ENCODE measurements at places on chromosomes 1 and 21.

- peak; percentile 71 for DNase-seq
Observed at GRCh38 chr1:203512848-203513584, 19.1 kb downstream of the OPTC start.

DNA sequence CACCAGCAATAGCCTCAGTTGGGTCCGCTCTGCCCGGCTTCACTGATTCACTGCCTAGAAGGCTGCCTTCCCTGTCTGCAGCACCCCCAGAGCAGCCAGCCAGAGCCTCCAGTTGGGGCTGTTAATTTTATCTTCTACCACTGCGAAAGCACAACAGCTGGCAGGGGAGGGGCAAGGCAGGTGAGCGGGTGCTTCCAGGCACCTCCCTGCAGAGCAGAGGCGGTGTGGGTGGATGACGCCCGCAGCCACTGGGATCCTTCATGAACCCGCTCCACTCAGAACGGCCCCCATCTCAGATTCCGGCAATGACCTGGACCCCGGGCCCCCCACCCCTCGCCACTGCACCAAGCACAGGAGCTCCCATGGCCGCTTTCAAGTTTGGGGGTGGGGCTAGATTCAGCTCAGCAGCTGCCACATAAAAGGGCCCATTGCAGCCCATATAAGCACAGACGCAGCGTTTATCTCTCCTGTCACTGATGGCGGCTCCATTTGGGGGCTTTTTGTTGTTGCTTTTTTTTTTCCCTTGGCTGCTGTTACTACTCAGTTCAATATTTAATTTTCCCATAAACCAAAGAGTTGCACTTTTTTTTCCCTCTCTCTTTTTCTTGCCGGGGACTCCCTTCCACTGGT, 128.0 kb upstream of the KLHDC7A start:
- DNase-seq, result no peak

DNA sequence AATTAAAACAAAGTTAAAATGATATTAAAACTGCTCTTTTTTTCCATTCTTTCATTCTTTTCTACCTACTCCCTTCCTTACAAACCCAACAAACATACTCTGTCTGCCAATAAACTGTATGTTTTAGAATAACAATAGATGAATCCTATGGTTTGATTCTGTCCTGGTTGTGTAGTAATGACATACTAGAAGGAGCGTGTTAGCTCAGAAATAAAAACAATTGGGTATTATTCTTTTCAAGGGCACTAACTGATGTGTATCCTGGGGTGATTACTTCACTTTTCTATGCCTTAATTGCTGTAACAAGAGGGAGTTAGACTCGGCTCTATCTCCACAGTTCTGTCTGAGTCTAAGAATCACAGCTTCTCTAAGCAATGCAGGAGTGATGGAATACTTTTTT, 194.4 kb downstream of the GIPC2 start:
- DNase-seq, result no peak

GRCh38 chr1:80066060-80066459, 1059.5 kb upstream of the ADGRL4 start:
- DNase-seq, result no peak

GRCh38 chr1:208303743-208304712, 59.8 kb upstream of the PLXNA2 start:
- no peak for DNase-seq

DNA sequence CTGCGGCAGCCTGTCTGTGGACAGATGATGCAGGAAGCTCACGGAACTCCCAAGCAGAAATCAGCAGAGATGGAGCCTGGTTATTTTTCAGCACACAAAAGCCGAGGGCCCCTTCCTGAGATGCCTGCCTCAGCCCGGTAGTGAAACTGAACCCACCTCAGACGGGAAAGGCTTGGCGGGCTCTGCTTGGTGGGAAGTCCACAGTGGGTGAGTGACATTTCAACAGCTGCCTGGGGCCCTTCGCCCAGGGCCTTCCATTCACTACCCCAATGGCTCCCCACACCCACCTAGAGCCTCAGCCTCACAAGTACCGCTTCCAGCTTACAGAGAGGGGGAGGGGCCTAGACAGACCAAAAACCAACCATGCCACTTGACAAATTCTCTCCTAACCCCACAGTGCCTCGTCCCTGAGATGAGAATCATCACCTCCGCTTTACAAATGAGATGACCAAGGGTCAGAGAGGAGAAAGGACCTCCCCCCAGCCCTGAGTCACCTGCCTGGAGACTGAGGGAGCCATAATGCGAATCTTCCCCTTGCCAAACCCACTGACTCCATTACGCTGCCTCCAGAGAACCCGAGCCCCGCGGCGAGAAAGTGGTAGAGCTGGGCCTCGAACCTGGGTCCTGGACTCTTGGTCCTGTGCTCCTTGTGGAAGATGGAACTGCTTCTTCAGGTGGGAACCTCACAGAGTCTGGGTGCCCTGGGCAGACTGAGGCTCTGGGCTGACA, 3.4 kb upstream of the ECE1 start:
- peak; percentile 74 for DNase-seq

- DNase-seq, result no peak
Observed at GRCh38 chr1:47529520-47530098, 91.8 kb downstream of the FOXD2 start.

DNA sequence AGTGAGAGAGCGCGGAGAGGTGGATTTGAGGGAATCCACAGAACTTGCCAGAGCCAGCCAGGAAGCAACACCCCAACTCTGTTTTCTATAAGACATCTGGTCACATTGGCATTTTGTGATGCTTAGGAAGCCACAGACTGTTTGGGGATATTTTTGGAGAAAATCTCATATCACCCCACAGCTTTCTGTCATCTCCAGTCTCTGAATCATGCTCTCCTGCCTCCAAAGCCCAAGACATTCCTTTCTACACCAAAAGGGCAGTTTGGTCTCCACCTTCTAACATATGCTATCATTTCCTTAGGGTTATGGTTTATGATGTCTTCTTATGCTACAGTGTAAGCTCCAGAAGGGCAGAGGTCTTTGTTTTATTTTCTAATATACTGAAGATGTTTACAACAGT, 14.4 kb upstream of the BCL10 start:
- no peak for DNase-seq

GRCh38 chr1:155999964-156000363, 20.8 kb downstream of the SSR2 start:
- no peak for DNase-seq

DNA sequence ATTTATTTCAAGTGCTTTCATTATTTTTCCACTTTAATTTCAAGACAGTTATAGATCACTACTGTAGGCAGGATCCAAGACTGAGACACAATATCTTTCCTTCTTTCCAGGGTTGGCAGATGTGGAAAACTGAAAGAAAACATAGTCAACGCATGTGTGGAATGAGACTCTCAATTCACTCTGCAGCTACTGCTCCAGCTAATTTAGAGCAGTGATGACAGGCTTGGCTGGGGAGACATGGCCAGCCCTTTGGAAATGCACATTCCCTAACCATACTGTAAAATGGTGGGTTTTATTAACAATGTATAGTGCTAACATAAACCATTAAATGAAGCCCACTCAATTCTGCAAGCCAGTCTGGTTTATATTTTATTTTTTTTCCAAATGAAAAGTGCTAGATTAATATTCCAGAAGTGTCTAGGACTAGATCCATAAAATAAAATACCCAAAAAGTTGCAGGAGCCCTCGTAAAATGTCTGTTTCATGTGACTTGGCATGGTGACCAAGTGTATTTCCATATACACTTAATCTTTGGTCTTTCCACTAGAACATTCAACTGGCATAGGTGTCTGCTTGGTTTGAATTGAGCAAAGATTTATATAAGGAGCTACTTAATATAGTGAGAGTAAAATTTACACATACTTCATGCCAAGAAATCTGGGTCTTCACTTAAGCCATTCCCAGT, 32.9 kb downstream of the COL11A1 start:
- no peak for DNase-seq

DNA sequence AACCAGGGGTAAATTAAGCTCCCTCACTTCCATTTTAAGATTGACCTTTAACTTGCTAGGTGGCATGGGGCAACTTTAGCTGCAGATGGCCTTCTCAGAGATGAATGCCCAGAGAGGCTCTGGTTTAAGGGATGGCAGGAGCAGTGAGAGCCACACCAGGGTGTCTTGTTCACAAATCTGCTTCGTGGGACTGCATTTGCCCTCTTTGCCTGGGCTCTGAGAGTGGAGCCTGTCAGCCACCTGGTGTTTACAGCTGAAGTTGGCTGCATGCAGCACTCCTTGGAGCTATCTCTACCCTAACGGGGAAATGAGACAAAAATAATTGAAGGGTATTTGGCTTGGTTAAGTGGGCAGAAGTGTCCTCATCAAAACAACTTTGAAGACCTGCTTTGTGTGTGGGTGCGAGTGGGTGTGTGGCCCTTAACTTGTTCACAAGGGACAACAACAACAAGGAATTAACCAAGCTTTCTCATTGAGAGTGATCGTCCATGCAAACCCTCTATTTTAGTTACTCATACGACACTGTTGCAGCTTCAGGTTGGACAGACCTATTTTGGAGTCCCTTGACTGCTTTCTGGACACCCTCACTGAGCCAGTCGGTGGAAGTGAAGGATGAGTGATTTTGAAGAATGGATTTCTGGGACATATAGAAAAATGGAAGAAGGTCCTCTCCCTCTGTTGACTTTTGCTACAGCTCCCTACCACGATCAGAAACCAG, 29.8 kb downstream of the PGM1 start:
- no peak for DNase-seq

- DNase-seq, result no peak
Observed at GRCh38 chr21:45353200-45353599, 51.8 kb upstream of the COL18A1 start.

GRCh38 chr1:230197644-230198567, 130.9 kb downstream of the GALNT2 start:
- no peak for DNase-seq

- no peak for DNase-seq
Observed at GRCh38 chr1:171426645-171427044, 58.7 kb upstream of the PRRC2C start.

GRCh38 chr1:44512313-44512885, 107.3 kb downstream of the RNF220 start:
- no peak for DNase-seq

- DNase-seq, result no peak
Observed at GRCh38 chr1:200629876-200630514, 9.4 kb upstream of the KIF14 start.

- DNase-seq, result no peak
Observed at GRCh38 chr1:105872817-105873216, 1183.7 kb upstream of the PRMT6 start.

DNA sequence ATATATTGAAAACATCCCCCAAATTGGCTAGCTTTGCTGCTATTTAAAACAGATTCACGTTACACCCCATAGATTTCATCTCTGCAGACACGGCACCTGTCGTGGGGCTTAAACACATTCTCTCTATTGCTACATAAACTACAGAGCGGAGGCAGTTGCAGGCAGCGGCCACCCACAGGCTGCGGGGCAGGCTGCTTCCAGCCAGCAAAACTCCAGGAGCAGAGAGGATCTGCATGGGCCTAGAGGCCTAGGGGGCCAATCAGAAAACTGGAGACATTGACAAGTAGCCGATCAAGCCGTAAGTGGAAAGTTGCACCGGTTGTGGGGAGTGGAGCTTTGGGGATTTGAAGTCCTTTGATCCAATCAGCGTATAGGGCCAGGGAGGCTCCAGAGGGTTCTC, 129.0 kb upstream of the KLHDC7A start:
- DNase-seq, result no peak

DNA sequence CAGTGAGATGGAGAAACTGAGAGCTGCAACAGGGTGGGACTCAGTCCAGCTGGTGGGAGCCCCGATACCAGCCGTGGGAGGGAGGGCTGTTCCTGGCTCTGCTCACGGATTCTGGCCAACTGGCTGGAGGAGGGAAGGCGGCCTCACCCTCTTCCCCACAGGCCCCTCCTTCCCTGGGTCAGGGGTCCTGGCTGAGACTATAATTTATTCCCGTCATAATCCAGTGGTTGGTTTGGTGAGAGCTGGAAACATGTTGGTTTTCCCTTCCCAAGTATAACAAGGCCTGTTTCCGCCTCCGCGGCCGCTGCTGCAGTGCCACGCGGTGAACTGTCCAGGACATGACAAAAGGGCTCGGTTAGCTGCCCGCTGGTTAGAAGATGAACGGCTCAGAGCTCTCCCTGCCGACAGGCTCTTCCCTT, 10.0 kb downstream of the PTPRF start:
- DNase-seq, result no peak

DNA sequence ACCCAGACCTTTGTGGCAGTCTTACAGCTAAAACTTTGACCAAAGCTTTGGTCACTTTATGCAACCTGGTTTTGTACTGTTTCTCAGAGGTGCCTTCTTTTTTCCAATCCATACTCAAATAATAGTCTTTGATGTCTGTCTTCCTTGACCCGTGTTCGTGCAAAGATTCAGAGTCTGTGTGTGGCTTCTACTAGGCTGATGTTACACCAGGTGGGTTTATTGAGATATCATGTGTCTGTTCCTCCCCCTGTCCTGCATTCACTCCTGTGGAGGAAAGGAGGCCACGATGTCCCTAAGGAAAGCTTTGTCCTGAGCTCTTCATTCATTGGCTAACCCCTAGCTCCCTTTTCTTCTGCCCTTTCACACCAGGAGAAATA, 15.0 kb upstream of the IKBKE start:
- DNase-seq, result no peak

- DNase-seq, result no peak
Observed at GRCh38 chr1:200238311-200238710, 171.5 kb downstream of the ZNF281 start.

GRCh38 chr1:8516793-8517556, 199.1 kb downstream of the SLC45A1 start:
- DNase-seq, result no peak

GRCh38 chr1:107934578-107934977, 30.4 kb downstream of the VAV3 start:
- DNase-seq, result no peak

DNA sequence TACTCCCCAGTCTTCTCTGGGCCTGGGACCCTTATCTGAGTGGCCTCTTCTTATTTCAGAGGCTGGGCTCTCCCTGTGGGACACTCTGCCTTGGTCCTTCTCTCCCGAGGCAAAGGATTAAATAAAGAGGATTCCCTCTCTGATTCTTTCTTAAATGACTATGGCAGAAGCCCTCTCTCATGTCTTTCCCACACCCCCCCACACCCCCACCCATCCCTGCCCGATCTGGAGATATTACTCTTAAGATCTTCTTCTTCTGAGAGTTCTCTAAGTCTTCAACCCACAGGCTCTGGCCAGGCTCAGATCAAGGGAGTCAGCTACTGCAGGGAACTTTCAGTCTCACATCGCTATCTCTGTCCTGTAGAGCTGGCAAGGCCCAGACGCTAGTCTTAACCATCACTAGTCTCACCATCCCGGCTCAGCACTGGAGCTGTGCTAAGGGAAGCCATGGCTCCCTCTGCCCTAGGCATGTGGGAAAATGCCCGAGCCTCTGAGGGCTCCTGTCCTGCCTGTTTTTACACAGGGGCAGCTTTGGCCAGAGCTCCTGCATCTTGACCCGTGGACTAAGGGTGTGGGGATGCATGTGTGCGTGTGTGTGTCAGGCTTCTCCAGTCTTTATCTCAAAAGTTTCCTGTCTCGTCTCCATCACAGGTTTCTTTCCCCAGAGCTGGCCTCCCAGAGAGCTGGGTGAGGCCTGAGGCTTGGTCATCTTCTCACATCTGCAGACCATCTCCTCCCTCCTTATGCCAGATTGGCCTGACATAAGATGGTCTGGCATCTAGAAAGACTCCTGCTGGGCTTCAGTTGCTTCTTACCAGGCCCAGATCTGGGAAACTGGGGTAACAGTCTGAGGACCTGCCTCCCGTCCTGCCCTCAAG, 36.7 kb downstream of the LGR6 start:
- DNase-seq, result no peak

Data from CD4-positive, alpha-beta T cell treated with Interleukin-1 beta for 1 hour (primary cell).